Epithelial cell of prostate (primary cell): ENCODE measurements at places on chromosomes 5 and 9.

DNA sequence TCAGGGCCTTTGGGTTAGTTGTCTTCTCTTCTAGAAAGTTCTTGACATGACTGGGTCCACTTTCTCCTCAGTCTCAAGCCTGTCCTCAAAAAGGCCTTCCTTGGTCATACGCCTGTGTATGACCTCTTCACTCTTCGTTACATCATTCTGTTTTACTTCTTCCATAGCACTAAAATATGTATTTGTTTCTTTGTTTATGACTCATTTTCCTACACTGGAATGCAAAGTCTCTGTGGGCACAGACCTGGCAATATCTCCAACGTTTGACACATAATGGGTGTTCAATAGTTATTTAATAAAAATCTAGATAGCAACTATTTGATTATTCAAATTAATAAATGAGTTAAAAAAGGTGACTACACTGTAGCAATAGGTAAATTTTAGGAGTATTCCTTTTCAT lies 85.1 kb downstream of the YIPF5 start:
- DNase-seq: no peak

DNA sequence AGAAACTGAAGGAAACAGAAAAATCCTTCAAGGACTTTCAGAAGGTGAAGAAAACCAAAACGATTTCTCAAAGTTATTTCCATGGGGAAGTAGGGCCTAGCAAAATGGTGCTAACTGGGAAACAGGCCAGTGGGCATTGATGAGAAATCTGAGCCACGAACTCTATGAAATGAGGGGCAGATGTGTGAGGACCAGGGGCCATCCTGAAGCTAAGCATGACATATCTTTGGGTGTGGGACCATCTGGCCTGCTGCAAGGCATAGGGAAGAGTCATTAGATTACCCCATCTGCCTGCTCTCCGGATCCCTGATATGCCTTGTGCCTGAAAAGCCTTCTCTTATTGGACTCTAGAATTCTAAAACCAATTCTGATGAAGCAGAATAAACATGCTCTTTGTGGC lies 143.8 kb downstream of the PALM2AKAP2 start:
- DNase-seq: no peak

- no peak for DNase-seq
Observed at GRCh38 chr5:168875832-168876231, 296.7 kb upstream of the PANK3 start.

DNA sequence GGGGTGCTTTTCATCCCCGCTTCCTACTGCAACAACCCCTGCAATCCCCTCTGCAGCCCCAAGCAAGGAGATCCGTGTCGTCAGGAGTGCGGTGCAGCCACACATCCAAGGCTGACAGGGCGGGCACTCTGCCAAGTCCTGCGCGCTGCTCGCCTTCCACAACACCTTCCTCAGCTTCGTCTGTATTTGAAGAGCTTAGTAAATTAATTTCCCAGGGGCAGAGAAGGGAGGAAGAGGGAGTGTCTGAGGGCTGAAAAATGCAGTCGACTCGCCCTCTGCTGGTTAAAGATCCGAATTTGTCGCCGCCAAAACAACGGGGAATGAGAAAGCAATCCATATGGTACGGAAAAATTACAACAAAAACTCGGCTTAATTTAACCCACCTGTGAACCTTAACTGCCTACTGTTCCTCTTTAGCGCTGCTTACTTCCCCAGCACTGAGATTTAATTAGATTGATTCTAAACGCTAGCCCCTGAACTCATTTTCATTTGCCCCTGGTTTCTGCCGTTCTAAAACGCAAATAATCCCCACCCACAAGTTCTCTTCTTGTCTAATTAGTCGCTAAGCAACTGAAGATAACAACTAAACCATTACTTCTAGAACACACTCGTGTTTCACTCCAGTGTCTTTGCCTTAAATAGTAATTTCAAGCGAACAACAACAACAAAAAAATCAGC lies 10.9 kb upstream of the PCDHB1 start:
- peak; percentile 3 for DNase-seq

DNA sequence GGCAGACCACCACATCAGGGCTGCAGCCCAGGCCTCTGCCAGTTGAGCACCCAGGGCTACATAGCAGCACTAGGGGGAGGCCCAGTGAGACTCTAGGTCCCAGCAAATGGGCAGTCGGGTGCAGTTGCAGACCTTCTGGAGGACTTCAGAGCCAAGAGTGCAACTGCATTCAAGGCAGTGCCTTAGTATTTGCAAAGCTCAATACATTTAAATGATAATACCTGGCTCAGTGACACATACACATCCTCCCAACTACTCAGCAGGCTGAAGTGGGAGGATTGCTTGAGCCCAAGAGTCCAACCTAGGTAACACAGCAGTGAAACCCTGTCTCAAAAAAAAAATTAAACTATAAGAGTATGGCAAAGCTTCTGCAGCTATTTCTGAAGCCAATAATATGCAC lies 38.6 kb upstream of the TMOD1 start:
- DNase-seq: no peak

- DNase-seq: no peak
Observed at GRCh38 chr5:40799258-40799657, 1.1 kb upstream of the PRKAA1 start.

- no peak for DNase-seq
Observed at GRCh38 chr5:73529081-73529480, 30.8 kb downstream of the BTF3 start.

DNA sequence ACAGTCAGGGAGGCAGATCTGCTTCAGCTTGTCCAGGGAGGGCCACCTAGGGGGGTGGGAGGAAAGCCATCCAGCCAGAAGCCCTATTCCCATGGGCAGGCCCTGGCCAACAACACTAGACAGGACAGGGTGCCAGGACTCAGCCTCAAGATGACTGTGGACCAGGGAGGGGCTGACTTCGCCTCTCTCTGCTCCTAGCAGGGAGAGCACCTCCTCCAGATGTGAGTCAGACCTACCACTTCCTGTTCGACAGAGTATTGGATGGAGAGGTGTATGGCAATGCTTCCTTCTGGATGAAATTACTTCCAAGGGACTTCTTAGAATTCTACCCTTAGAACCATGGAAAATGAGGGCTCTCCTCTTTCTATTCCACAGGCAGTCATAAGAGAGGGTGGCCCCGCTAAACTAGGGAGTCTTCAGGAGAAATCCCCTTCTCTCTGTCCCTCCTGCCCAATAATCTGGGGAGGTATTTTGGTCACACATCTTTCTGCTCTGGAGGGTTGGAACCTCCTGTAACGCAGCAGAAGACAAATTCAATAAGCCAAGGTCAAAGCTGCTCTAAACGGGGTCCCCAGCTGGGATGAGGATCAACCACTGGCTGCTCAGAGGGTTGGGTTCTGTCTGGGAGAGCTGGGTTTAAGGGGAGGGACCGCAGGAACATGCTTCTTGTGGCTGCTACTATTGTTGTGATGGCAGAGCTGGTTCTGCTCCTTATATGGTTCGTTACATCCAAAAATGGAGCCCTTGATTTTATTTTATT lies 23.2 kb upstream of the RCL1 start:
- DNase-seq: peak; percentile 44

DNA sequence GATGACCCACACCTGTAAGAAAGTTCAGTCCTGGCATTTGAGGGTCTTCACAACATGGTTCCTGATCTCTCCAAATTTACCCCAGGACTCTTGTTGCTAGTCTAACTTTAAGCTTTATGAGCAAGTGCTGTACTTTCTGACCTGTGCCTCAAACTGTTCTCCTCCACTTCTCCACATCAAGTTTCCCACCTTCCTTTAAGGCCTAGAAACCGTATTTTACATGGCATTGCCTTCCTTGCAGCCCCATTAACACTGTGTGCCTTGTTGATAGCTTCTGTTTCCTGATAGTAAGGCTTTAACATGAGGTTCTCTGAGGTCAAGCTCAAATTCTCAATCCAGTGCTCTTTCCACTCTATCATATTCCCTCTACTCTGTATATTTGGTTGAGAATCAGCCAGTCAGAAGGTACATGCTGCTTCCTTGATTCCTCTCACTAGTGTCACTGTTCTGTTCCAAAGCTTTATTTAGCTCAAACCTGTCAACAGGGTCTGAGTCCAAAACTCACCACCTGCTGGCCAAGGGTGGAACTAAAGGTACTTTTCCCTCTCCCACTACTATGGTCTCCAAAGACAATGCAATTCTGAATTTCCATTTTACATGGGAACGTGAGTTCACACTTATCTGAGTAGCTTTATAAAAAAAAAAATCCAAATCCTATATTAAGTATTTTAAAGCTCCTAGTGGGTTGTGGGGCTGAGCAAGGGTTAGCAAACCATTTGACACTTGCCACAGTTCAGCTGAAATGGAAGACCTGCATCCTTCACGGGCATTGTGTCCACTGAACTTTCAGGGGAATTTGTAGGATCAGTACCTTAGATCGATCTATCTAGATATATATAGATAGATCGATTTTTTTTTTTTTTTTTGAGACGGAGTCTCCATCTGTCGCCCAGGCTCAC lies 21.1 kb downstream of the VCP start:
- no peak for DNase-seq

GRCh38 chr9:90894986-90895687 lies 93.5 kb downstream of the SYK start:
- DNase-seq: peak; percentile 20

DNA sequence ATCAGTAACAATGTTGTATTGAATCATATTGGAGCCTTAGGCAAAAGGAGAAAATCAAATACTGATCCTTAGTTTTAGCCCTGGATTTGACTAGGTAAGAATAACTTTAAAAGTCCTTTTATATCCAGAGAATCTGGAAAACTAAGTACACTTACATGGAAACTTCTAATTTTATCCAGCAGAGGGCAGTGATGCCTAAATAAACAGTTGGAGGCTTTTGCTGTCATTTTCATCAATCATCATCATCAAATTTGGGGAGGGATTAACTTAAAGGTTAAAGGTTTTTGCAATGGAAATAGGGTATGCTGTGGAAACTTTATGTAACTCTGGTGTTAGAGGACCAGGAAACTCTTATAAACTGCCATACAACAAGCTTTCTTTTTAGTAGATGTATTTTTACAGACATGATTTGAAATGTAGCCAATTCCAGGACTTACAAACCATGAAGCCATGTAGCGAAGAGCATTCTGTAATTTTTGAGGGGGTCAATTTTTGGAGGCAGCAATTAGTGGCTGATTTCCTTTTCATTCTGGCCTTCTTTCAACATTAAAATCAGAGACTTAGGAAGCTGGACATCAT lies 112.7 kb downstream of the OSTF1 start:
- no peak for DNase-seq

- no peak for DNase-seq
Observed at GRCh38 chr9:91154686-91155085, 207.0 kb downstream of the AUH start.

GRCh38 chr5:10584714-10585517 lies 21.0 kb downstream of the ANKRD33B start:
- no peak for DNase-seq

DNA sequence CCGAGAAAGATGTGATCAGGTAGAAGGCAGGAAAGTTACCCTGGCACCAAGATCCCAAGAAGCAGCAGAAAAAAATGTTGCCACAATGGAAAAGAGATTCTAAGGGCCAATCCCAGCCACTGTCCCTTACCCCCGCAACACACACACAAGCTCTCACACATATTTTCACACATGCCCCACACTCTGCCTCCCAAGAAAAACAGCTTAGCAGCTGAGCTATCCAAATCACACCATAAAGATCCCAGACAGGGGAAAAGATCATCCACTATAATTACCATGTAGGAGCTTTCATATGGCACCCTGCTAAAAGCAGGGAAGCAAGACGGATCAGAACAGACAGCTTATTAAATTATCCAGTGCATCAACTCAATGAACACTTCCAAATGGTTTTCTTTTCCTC lies 143.4 kb downstream of the FAM114A2 start:
- no peak for DNase-seq

- DNase-seq: no peak
Observed at GRCh38 chr9:104456831-104457230, 47.2 kb upstream of the OR13F1 start.

DNA sequence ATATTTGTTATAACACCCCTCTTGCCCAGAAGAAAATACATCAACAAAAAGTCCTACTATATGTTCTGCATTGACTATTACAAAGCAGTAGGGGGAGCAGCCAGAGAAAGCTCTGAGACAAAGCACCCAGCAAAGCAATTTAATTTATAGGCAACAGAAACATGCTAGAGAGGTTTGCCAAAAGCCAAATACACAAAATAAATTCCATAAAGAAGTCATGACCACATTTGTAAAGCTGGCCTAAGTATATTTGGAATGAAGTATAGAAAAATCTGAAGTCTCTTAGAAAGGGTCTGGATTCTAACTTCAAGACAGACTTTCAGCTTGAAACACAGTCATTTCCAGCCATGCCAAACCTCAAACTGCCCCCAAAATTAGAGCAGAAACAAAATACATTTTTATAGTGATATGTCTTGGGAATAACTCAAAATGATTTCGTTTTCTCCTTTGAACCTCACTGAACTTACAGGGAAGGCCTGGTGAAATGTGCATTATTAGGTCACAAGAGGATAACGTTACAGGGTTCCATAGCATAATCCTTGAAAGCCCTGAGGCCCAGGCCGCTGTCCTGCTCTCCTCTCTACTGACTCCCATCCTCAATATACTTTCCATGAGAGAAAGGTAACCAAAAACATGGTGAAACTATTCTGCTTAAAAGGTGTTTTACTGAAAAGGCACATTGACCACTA lies 451.8 kb downstream of the RAB3C start:
- no peak for DNase-seq

DNA sequence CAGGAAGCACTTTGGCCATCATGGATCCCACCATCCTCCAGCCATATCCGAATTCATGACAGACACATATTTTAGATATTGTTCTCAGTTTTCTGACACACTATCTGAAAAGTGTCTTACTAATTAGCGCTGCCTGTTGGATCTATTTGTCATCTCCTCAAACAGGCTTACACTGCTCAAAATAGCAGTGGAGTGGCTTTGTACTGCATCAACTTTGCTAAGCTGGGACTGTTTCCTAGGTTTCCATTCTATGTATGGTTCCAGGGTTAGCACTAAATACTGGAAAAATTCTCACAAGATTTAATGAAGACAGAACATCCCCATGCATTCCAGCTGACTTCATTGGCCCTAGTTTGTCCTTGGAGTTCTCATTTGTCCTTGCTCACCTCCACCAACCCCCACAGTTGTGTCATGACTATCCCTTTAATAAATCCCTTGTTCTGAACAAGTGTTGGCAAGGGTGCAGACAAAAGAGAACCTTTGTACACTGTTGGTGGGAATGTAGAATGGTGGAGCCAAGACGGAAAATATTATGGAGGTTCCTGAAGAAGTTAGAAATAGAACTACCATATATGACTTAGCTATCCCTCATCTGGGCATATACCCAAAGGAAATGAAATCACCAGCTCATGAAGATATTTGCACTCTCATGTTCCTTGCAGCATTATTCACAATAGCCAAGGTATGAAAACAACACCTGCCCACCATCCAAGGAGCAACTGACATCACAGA lies 136.5 kb upstream of the RAI14 start:
- no peak for DNase-seq

DNA sequence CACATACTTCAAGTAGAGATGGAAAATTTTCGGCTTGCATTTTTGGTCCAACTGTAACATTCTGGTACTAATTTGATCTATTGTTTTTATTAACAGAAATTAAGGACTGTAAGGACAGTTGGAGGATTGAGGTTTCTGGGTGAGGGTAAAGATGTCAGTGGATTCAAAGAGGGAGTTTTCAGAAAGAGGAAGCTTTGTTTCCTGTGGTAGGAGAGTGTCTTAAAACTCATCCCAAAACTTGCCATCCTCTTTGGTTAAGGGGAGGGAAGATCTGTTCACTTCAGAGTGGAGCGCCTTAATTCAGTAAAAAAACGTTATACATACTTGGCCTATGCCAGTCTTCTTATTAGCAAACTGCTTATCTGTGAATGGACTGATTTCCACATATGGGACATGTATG lies 13.8 kb downstream of the CNTRL start:
- DNase-seq: no peak

GRCh38 chr9:2026220-2026997 lies 11.3 kb downstream of the SMARCA2 start:
- DNase-seq: no peak

GRCh38 chr9:98047002-98047401 lies 9.5 kb upstream of the NANS start:
- no peak for DNase-seq
